ENCODE measurements at places on chromosomes 2 and 18.

DNA sequence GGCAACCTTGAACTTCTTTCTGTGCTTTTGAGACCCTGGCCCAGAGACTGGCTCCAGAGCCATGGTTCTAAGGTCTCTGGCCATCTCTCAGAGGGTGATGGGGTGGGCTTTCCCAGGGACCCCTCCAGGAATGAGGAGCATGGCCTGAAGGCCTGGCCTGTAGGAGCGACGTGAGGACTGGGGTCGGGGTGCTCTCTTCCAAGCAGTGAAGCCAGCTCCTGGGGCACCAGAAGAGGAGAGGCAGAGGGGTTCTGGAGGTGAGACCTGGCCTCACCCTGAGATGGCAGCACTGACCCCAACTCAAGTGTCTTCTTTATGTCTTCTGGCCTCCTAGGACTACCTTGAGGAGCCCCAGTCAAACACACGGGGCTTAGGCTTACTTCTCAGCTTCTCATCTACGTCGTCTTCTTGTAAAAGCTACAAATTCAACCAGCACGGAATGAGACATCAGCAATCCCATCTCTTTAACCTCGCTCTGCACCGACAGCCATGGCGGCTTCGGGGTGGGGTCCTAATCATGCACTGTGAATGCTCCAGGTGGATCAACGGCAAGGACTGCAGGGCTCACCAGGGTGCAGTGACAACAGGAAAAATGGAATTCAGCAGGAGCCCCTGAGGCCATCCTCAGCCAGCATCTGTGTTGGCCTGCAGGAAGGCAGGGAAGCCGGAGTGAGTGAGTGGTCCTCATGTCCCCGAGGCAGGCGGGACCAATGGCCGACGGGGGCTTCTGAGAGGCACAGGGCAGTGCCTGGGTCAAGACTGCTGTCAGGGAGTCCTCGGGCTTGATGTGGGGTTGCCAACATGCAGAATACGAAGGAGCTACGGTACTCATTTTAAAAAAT lies 214.1 kb downstream of the HDAC4 start:
- DNase-seq: no peak

DNA sequence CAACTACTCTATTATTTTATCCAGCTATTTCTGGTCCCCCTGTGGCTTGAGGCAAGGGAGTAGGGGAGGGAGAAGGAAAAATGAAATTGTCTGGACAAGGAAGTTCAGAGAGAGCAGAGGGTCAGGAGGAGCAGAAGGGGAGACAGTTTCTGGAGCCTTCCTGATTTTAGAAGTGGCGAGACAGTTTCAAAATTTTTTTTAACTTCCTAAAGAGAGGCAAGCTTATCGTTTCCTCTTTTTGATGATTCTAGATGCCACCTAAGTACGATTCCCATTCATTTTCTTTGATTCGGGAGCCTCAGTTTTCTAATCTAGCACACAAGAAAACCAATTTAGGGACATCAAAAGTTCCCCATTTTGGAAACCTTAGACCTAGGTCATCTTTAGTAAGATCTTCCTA lies 96.9 kb upstream of the B3GNT2 start:
- DNase-seq: no peak

DNA sequence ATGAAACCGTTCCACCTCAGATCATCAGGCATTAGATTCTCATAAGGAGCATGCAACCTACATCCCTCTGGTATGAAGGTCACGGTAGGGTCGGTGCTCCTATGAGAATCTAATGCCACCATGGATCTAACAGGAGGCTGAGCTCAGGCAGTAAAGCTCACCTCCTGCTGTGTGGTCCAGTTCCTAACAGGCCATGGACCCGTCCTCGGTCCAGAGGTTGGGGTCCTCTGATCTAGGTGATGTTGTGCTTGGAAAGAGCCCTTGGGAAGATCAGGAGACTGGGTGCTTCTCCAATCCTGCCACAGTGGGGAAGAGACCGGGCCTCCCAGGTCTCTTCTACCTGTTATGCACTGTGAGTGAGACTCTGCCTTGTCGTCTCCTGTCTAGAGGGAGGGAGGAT lies 104.6 kb downstream of the ACKR3 start:
- no peak for DNase-seq

DNA sequence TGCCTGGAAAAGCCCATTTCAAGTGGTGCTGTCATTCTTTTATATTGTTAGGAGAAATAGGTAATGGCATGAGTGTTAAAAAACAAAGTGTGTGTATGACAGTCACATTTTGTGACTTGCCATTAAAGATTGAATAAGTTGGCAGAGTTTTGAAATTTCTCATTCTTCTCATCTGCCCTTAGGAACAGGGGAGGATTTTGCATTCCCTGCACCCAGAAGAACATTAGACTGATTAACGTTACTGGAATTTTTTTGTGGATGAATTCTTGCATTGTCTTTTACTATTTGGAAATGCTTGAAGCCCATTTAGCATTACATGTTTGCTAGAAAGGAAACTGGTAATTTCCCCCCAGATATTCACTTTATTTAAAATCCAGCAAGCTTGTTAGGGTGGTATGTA lies 162.2 kb downstream of the BABAM2 start:
- no peak for DNase-seq
